ENCODE measurements at places on chromosomes 1 and 21.
A peak's percentile ranks its signal among the peaks of the same experiment; 100 is the strongest.

- no peak for DNase-seq
Observed at GRCh38 chr1:63403386-63403785, 36.0 kb downstream of the ALG6 start.

DNA sequence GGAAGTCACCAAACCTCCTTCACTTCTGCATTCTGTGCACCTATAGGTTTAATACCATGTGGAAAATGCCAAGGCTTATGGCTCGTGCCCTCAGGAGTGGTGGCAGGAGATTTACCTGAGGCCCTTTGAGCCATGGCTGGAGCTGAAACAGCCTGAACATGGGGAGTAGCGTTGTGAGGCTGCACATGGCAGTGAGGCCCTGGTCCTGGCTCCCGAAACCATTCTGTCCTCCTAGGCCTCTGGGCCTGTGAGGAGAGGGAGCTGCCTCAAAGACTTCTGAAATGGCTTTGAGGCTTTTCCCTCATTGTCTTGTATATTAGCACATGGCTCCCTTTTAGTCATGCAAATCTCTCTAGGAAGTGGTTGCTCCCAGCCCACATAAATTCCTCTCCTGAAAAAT is 20.6 kb downstream of the PTGFR start:
- DNase-seq, result no peak

GRCh38 chr1:8796812-8797211 is 20.6 kb downstream of the RERE start:
- no peak for DNase-seq

DNA sequence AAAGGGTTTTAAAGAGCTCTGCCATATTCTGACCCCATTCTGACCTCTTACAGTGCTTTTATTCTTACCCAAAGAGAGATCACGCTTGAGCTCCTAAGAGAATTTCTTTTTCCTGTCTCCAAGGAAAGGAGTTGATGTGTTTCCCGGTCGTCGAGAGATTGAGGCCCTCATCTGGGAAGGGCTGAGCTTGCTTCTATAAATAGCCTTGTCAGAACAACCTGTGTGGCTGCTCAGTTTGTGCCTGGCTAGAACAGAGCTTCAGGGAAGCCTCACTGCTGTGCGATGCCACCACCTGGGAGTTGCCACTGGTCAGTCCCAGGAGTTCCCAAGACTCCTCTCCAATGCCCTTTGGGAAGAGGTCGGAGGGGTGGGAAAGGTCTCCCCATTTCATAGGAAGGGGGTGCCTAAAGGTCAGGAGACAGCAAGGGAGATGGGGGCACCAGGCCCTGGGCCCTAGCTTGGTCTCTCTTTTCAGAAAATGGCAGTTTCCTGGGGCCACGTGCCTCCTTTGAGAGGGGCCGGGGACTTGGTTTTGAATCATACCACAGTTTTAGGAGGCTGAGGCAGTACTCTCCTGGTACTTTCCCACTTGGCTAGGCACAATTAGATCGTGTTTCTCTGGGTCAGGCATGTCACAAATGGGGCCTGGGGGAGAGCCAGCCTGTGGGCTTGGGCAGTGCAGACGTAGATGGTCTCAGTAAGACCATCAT is 52.1 kb downstream of the EIF2D start:
- peak; percentile 26 for DNase-seq

DNA sequence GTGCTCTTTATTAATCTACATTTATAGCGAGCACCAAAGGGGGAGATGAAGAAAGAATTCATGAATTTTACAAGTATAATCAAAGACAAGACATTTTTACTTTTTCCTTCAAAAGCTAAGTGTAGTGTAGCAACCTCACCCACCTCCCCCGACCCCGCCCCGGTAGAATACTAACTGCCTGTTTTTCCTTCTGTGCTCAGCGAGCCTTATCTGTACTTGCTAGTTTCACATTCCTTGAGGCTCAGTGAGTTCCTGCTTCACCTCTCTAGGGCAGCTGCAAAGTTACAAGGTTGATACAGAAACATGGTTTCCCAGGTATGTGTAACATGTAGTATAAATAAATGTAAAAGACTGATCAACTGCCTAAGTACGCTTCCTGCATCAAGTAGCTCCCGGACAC is 86.5 kb downstream of the LIPI start:
- no peak for DNase-seq

DNA sequence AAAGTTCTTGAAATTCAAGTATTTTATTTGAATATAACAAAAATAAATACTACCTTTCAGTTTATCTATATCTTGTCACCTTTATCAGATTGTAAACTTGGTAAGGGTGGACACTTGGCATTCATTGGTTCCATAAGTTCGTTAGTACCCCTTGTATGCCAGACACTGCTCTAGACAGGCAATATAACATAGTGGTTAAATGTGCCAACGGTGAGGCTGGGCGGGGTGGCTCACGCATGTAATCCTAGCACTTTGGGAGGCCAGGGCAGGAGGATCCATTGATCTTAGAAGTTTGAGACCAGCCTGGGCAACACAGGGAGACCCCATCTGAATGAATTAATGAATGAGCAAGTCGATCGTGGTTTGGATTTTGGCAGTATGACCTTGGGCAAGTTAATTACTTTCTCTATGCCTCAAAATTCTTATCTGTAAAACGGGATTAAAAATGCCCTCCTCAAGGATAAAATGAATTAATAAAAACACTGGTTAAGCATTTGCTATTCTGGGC is 26.3 kb upstream of the SH3D21 start:
- no peak for DNase-seq

- no peak for DNase-seq
Observed at GRCh38 chr1:8496473-8496872, 178.6 kb downstream of the SLC45A1 start.

GRCh38 chr1:165949335-165950130 is 122.1 kb downstream of the UCK2 start:
- DNase-seq, result no peak

- no peak for DNase-seq
Observed at GRCh38 chr1:98668733-98669132, 7.2 kb downstream of the SNX7 start.

GRCh38 chr21:29349702-29350101 is 51.0 kb downstream of the BACH1 start:
- no peak for DNase-seq

GRCh38 chr1:14142397-14143100 is 442.6 kb downstream of the PRDM2 start:
- DNase-seq, result peak; percentile 84

- DNase-seq, result no peak
Observed at GRCh38 chr1:161725908-161726472, 4.6 kb downstream of the FCRLB start.

- no peak for DNase-seq
Observed at GRCh38 chr1:66464802-66465201, 69.2 kb upstream of the SGIP1 start.

DNA sequence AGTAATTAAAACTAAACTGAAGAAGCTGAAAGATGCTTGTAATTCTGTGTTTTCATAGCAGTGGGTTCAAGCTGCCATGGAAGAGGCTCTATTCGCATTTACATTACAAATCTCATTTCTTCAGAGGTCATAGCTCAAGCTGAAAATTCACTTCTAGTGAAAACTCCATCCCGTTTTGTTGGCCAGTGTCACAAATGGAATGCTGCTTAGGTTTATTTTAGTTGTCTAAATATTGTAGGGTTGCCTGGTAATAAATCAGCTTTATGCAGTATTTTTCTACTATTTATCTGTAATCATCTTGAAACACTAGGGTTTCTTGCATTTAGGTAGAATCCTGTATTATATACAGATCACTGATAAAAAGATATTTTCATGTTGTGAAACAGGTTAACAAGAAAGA is 240.6 kb downstream of the PTBP2 start:
- no peak for DNase-seq

- no peak for DNase-seq
Observed at GRCh38 chr1:229529639-229530038, 21.5 kb upstream of the NUP133 start.

GRCh38 chr1:33087677-33088076 is 6.7 kb downstream of the AZIN2 start:
- DNase-seq, result no peak

GRCh38 chr1:107824946-107825345 is 140.0 kb downstream of the VAV3 start:
- no peak for DNase-seq

DNA sequence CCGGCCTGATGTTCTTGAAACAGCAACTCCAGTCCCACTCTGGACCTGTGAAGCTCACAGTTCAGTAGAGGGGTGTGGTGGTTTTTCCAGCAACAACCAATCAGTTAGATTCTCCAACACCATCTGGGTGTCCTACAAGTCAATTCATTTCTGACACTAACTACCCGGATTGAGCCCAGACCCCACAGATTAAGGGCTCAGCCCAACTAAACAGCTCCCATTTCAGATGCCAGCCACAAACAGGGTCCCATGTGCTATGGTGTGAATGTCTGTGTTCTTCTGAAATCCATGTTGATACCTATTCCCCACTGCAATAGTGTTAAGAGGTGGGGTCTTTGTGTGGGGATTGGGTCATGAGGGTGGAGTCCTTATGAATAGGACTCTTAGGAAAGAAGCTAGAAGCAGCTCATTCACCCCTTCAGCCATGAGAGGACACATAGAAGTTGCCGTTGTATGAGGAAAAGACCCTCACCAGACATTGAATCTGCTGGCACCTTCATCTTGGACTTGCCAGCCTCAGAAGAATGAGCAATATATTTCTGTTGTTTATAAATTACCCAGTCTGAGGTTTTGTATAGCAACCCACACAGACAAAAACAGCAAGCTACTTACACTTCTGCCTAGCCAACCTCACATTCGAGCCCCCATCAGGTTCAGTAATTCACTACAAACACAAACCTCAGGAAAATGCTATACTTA is 53.6 kb downstream of the IRF2BP2 start:
- no peak for DNase-seq

- no peak for DNase-seq
Observed at GRCh38 chr1:96837781-96838216, 116.2 kb downstream of the PTBP2 start.

DNA sequence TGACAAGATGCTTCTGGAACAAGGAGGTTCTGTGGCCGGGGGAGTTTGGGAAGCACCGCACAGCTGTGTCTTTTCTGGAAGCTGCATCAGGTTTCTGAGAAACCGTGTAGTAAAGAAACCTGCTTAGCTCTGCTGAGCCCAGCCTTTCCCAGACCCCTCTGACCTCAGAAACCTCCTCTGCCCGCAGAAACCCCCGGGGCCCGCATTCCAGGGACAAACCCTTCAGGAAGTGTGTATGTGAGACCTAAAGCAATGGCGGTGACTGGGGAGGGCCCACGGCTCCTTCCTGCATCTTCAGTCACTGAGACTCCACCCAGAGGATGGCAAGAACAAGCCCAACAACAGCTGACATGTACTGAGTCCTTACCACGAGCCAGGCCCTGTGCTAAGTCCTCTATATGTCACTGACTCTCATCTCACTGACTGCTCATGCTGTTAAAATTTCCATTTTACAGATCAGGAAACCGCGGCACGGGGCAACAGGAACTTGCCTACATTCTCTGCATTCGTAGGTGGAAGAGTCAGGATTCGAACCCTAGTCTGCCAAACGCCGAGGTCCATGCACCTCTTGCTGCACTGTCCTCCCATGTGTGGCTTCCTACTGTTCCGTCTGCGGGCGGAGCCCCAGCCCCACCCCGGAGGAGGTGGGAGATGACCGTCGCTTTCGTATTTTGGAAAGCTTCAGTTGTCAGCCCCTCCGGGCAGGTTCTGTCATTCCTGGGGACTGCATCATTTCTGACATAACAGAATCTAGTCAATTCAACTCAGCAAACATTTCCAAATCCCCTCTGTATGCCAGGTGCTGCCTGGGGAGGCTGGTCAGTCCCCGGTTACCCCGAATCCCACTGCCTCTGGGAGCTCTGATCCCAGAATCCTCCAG is 73.3 kb upstream of the KLHDC7A start:
- no peak for DNase-seq

- DNase-seq, result peak; percentile 80
Observed at GRCh38 chr1:161486806-161487741, 18.2 kb upstream of the FCGR2A start.

DNA sequence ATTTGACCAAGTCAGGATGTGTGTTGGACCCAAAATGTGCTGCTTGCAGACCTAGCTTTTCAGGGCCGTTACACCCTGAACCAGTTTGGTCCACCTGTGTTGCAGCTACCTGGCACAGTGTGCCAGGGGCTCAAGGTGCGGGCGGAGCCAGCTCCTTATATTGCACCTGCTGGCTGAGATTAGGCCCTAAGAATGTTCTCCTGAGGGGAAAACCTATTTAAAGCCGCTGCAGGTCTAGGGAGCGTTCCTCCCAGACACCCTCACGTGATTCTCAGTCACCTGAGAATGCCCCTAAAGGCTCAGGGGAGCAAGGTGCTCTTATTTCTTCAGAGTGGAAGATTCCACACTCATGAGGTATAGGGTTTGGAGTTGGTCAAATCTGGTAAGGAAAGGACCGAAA is 12.0 kb downstream of the GSTM3 start:
- DNase-seq, result no peak

- peak; percentile 55 for DNase-seq
Observed at GRCh38 chr1:215899901-215900300, 332.8 kb downstream of the KCTD3 start.

GRCh38 chr1:202805886-202806844 is 2.1 kb downstream of the KDM5B start:
- no peak for DNase-seq

DNA sequence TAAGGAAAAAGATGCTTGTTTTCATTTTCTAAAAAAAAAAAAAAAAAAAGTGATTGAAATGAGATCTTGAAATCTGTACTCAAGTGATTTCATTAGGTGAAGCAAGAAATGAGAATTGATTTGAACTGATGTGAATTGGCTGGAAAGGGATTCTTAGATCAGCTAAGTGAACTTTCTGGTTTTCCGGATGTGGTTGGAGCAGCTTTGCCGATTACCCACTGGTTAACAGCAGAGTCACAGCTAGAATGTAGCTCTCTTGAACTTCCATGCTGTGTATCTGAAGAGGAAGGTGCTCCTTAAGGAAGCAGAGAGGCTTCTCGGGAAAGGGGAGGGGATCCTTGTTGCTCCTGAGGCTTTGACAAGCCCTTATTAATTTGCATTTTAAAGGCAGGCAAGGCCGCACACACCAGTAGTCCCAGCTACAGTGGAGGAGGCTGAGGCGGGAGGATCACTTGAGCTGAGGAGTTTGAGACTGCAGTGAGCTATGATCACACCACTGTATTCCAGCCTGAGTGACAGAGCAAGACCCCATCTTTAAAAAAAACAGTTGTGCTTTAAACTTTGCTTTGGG is 28.7 kb upstream of the PWP2 start:
- DNase-seq, result no peak

- no peak for DNase-seq
Observed at GRCh38 chr1:217525773-217526490, 105.0 kb downstream of the GPATCH2 start.

- no peak for DNase-seq
Observed at GRCh38 chr1:150221552-150221951, 14.4 kb downstream of the ANP32E start.

DNA sequence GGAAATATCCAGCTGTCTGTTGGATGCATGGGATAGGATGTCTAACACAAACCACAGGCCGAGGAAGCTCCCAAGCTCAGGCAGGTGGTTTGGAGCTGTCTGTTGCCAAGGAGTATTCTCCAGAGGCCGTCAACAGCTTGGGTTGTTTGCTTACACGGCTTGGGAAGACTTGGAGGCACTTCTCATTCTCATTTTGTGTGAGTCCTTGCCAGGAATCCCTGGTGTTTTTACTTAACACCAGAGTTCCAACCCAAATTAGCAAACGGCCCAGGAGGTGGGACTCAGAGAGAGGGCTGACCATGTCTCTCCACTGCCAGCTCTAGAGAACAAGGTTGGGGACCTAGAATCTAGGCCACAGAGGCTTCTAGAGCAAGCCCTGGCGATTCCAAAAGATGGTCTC is 72.7 kb upstream of the FAM20B start:
- no peak for DNase-seq
